GM04503 (cell line): ENCODE measurements at places on chromosomes 6 and 20.

DNA sequence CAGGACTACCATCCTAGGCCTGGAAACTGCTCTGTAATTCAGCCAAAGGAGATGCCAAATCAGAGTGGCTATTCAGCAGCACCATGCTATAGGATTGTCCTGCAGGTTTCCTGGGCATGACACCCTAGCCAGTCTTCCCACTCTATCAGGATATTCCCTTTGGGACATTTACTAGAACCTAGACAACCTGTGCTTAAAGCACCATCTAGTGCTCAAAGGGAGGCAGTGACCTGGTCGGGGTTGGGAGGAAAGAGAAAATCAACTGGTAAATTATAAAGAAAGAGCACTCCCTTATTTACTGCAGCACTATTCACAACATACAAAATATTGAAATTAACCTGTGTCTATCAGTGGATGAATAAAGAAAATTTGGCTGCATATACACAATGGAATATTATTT is 67.2 kb upstream of the SMLR1 start:
- no peak for DNase-seq

DNA sequence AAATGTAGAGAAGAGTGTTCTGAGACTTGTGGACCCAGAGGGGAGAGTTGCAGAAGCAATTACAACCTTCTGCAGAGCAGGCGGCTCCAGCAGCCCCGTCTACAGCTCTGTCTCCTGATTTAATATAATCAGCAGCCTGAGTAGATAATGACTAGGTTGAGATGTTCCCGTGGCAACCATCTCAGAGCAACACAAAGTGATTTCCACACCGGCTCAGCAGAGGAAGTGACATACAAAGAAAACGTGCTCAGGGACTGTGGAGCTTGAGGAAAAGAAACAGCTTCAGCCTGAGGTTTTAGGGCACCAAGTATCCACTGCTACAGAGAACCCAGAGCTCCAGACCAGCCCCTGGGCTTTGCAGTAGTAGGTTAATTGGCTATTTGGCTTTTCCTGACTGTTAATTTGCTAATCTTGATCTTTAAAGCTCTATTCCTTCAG is 136.4 kb downstream of the MTFR2 start:
- peak; percentile 82 for DNase-seq

GRCh38 chr6:24953726-24954125 is 18.0 kb upstream of the RIPOR2 start:
- DNase-seq: no peak

- no peak for DNase-seq
These were observed 3.8 kb downstream of the BLOC1S5 start for GRCh38 chr6:8060346-8060745.

- peak; percentile 31 for DNase-seq
These were observed 18.0 kb upstream of the BCAS1 start for GRCh38 chr20:54088430-54088829.

DNA sequence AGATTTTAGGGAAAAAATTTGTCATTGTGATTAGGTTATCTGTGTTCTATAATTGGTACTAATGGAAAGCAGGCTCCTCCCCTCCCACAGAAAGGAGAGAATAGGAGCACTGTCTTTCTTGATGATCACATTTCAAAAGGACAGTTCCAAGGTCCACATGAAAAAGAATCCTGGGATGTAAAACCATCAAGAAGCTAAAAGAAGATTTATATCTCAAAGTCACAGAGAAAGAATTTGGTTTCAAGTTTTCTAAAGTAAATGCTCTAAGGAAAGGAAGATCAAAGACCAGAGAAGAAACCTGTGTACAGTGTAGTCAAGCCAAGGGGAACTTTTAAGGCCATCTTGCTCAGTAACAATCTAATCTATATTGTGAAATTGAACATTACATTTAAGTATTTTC is 652.7 kb upstream of the HS3ST5 start:
- DNase-seq: no peak

DNA sequence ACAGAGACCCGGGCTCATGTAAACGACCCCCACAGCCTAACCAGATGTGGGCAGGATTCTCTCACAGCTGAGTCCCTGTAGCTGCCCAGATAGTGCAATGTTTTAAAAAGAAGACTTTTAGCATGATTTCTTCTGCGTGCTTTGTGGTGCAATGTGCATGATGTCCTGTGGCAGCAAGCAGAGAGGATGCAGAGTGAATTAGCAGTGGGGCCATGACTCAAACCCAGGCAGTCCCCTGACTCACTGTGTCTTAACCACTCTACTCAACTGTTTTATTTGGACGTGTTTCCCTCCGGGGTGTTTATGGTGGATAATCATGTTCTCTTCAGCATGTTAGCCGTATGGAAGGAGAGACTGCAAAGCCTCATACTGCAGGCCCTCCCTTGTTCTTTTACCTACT is 247.9 kb downstream of the SLC24A3 start:
- peak; percentile 11 for DNase-seq

- no peak for DNase-seq
These were observed 82.6 kb downstream of the THBS2 start for GRCh38 chr6:169171016-169171415.

- DNase-seq: no peak
These were observed 973 bp upstream of the BRD2 start for GRCh38 chr6:32967151-32968091.

GRCh38 chr6:125445054-125445453 is 143.3 kb upstream of the HDDC2 start:
- no peak for DNase-seq

GRCh38 chr6:115908906-115909559 is 151.7 kb downstream of the FRK start:
- no peak for DNase-seq
